ENCODE measurements at places on chromosomes 6 and 20. TPM values are rescaled to one million over a fixed set of nuclear protein-coding genes. Genes with fewer than 3 reads are reported as not detected.

The SLC35D3 gene
- not detected for total RNA-seq

The SYNDIG1 gene
- not detected for total RNA-seq

GRCh38 chr20:24871480-24872213 lies 77.4 kb upstream of the CST7 start:
- no peak for DNase-seq

DNA sequence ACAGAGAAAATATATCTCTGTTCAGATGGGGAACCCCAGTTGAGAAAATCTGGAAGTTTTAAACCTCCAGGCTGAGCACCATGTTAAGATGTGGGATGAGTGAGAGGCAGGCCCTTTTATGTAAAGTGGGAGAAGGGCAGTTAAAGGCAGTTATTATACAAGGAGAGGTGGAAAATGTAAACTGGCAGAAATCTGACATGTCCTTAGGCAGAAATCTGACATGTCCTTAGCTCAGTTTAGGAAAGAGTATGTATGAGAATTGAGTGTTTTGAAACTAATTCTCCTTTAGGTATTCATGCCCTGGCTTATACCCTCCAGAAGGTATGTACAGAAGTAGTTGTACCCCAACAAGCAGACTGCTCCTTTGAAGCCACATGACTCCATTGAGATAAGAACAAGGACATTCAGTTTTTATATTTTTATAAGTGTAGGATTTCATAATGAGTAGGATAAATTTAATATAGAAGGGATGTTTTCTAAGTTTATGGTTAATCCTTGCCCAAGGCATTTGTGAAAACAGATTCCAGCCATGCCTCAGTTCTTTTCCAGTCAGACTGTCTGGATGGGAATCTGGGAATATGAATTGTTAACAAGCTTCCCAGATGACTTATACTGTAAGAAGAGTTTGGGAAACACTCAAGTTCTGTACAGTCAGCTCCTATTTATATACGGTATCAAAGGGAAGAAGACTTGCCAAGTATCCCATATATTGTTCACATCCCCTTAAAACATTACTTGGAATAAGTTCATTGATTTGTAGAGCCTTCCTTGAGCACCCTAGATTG lies 87.7 kb downstream of the SCAND1 start:
- no peak for DNase-seq

- no peak for DNase-seq
Observed at GRCh38 chr20:58054780-58055373, 173.6 kb downstream of the ANKRD60 start.

DNA sequence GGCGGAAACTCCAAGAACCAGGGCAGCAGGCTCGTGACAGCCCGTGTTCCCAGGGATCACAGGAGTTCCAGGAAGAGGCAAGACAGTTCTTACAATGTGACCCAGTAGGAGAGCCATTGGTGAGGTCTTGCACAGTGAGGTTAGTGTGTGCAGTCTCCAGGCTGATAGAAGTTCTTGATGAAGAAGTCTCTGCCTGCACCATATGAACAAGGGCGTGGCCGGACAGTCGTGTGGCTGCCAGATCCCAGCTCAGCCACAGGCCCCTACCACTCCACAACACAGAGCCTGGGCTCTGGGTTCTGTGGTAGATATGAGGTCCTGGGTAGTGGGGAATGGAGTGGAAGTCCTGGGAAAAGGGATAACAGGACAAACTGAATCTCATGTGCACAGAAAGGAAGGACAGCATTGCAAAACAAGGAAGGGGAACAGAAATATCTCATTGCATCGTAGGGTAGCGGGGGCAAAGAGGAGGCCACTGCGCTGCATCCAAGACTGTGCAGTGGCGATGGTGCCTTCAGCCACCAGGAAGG lies 65.2 kb downstream of the STX11 start:
- peak; percentile 13 for DNase-seq

DNA sequence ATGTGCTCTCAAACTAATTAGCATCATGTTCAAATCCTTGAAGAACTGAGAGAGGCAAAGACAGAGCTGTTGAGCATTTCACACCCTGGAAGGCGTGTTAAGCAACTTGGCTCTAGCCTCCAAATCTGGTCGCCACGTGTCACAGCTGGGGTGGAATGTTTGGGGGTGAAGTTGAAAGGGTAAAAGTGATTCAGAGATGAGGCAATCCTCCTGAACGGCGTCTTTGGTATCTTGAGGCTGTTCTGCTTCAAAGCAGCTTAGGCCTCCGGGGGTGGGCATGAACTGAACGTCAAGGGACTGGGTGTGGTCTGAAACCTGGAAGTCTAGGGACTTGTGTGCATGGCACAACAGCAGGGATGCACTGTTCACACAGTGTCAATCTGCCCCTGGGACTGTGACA lies 62.3 kb downstream of the TRAM2 start:
- no peak for DNase-seq

DNA sequence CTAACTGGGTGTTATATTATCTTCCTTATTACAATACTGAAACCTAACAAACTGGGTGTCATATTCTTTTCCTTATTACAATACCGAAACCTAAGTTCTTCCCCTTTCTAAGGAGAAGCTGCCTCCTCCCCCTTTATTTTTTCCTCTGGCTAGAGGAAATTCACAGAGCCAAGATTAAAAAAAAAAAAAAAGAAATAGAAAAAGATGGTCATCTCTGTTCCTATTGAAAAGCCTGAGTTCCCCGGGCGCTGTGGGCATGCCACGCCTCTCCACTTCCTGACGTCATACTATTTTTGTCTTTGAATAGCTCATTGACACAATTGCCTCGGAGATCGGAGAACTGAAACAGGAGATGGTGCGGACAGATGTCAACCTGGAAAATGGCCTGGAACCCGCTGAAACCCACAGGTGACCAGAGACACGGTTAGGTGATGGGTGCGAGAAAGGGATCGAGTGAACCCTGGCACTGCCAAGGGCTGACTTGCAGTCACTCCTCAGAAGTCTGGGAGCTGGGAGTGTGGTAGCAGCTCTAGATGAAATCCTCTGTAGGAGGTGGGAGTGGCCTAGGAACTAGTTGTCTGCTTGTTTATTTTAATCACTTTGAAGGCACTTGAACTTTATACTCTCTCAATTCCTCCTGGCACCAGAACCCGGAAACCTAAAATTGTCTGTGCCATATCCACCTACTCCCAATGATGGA lies 82.2 kb upstream of the NAA20 start:
- DNase-seq: no peak

- DNase-seq: no peak
Observed at GRCh38 chr6:87723170-87724078, 21.4 kb upstream of the AKIRIN2 start.
